ENCODE measurements at places on chromosomes 16 and 17. TPM values are rescaled to one million over a fixed set of nuclear protein-coding genes. Genes with fewer than 3 reads are reported as not detected.

Gene DERL2
- 43.8 TPM for polyA plus RNA-seq

Gene LYRM9
- polyA plus RNA-seq, result 13.4 TPM

Gene CD7
- polyA plus RNA-seq, result 0.45 TPM

Gene KRTAP4-3
- polyA plus RNA-seq, result not detected

Gene SERPINF2
- 1.7 TPM for polyA plus RNA-seq

Gene MT1E
- 21.1 TPM for polyA plus RNA-seq

Gene CHAD
- 4.4 TPM for polyA plus RNA-seq

Gene GUCY2D
- polyA plus RNA-seq, result 0.15 TPM

Gene CRISPLD2
- 6.2 TPM for polyA plus RNA-seq

Gene ITPRIPL2
- polyA plus RNA-seq, result 24.9 TPM

Gene CSH1
- 0.50 TPM for polyA plus RNA-seq

Gene LASP1
- 74.6 TPM for polyA plus RNA-seq

Gene RHBDF2
- 10.1 TPM for polyA plus RNA-seq

Gene GPR139
- not detected for polyA plus RNA-seq

Gene PALB2
- 9.7 TPM for polyA plus RNA-seq

Gene CD300H
- polyA plus RNA-seq, result not detected

Gene SLFN12
- polyA plus RNA-seq, result 8.2 TPM

Data from hindlimb muscle (tissue), 1 donor.